ENCODE measurements at places on chromosomes 1 and 21.
A peak's percentile ranks its signal among the peaks of the same experiment; 100 is the strongest.

DNA sequence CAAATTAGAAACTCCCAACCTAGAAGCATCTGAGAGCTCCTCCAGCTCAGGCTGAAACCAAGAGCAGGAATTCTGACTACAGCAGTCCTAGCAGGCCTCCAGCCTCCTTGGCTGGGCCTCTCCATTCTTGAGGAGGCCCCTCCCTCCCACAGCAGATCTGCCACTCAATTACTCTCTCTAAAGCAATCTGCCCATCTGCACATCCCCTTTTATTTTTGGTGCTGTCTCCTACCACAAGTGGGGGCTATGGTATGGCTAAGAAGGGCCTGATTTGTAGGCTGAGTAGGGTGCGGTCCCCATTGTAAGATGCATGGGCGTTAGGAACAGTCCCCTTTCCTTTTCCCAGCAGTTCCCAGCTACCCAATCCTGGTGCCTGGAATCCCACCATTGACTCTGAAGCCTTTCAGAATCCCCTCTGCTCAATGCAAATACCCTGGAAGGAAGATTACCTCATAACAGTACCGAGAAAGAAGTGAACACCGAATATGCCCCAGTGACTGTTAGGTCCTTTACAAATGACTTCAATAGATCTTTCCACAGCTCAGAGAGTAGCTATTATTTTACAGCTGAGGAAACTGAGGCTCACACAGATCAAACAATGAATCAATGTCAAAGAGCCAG, 11.6 kb upstream of the TTC39A start:
- no peak for DNase-seq

- no peak for DNase-seq
These were observed 77.9 kb downstream of the PSMG1 start for GRCh38 chr21:39105341-39105765.

DNA sequence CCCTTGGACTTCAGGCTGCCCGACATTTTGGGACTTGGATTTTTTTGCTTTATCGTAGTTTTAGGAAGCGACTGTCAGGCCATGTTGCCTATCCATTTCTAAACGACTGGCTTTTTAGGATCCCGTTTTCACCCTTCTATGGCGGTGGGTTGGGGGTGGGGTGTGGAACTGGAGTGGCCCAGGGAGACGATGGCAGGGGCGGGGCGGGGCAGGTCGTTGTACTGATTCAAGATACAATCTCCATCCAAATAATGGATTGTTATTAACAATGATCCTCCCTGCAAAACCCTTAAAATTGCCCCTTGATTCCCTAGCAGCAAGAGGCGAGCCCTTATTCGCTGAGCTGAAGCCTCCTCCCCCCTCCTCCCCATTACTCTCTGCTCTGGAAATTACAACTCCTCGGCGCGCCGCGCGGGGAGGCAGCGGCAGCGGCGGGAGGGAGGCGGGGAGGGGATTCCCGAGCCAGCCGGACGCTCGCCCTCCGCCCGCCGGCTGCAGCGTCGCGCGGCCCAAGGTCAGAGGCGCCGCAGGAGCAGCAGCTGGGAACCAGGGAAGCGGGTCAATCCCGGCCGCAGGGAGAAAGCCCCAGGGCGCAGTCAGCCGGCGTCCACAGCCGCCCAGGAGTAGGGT, at the start of gene TRIM67:
TRIM67 (plus strand) TSS at position 392 of the 630 bp plus-strand sequence. CDS start 912 bp downstream, outside the sequence.
- peak; percentile 47 for DNase-seq

DNA sequence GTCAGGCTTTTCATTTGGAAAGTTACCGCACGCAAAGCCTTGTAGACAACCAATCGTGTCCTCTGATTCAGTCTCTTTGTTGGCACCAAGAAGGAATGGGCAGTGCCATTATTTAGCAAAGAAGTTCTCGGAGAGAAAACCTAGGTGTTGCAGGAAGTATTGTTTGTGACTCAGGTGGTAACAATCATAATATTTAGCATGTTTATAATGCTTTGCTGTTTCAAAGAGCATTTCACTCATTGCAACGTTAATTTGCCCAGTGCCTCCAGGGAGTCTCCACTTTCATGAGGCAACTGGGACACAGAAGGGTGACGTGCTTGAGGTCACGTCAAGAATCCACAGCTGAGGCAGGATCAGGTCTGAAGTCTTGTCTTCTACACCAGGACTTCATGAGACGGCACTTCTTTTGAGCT, 31.4 kb downstream of the STPG1 start:
- no peak for DNase-seq

DNA sequence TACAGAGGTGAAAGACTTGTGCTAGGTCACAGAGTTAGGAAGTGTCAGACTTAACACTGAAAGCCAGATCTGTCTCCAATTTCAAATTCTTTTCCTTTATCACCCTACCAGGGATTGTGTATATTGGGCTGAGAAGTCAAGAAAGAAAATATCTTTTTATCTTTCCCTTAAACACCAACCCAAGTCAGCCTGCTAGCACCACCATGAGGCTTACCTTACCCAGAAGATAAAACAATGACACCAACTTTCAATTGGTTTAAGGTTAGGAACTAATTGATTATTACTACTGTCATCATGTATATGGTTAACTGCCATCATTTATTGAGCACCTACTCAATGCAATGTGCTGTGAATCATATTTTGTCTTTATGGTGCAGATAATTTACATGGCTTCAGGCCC, 178.9 kb upstream of the FOXD3 start:
- DNase-seq: no peak

GRCh38 chr1:202329891-202330290, 11.8 kb downstream of the UBE2T start:
- no peak for DNase-seq

- DNase-seq: no peak
These were observed 151.9 kb downstream of the PGBD5 start for GRCh38 chr1:230274254-230274653.

DNA sequence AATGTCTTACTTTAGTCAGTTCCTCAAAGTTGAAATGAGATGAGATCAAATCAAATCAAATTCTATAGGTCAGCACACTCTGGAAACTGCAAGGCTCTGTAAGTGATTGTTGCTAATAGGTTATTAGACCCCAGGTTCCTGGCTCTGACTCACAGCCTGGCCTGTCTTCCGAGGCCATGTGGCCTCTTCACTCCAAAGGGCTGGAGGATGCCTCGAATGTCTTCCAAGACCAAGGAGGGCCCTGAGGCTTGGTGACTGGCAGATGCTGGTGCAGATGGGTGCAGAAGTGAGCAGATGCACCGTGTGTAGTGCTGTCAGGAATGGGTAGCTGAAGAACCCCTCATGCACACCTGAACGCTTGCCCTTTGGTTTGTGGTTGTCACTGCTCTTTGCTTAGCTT, 113.4 kb downstream of the MAB21L3 start:
- DNase-seq: peak; percentile 17

- no peak for DNase-seq
These were observed 64.2 kb downstream of the FHAD1 start for GRCh38 chr1:15311122-15311822.
